Bladder microvascular endothelial cell (primary cell): ENCODE measurements at places on chromosomes 16 and 17. TPM values are rescaled to one million over a fixed set of nuclear protein-coding genes. Genes with fewer than 3 reads are reported as not detected.

The PRSS36 gene
- 0.31 TPM in 1 of 2 replicates, not detected in the other for total RNA-seq

The CCL7 gene
- 0.38 TPM in 1 of 2 replicates, not detected in the other for total RNA-seq

The USP6 gene
- total RNA-seq: not detected in 2 replicates

The FBXW10B gene
- 0.32 and 3.2 TPM in 2 replicates for total RNA-seq

The CD300H gene
- not detected in 2 replicates for total RNA-seq
